ENCODE measurements at places on chromosomes 4 and X.

DNA sequence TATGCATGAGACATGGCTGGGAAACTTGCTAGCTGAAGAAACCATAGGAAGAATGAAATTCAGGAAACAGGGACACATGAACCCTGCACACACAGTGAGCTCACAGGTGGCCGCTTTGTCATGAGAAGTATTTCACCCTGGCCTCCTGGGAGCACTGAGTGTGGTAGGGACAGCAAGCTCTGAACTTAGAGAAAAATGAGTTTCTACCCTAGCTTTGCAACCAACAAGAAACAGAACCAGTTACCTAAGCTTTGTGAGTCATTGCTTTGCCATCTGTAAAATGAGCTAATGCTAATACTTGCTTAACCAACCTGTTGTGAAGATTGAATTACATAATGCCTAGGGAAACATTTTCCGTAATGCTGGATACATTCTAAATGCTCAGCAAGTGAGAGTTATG, 206.6 kb upstream of the HS3ST1 start:
- no peak for DNase-seq

DNA sequence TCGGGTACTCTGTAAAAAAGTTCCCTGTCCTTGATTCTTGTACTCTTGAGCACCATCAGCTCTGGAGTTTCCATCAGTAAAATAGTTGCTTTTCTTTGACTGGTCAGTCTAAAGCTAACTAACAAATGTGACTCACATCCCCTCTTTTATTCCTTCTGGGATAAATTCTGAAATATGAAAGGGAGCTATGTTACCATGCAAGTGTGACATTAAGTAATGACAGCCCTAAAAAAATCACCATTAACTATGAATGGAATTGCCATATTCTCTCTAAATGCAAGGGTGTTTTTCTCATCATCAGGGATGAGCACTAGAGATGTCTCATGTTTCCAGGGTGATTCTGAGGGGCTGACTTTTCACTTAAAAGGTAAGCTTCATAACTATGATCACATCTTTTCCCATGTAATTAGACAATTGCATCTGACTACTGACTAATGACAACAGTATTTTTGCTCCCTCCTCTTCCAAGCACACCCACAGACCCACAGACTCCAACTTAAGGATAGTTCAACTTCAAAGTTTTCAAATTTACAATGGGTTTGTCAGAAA, 26.9 kb upstream of the RASGEF1B start:
- DNase-seq: no peak

- DNase-seq: no peak
Observed at GRCh38 chr4:78410676-78411075, 140.9 kb upstream of the ANXA3 start.

DNA sequence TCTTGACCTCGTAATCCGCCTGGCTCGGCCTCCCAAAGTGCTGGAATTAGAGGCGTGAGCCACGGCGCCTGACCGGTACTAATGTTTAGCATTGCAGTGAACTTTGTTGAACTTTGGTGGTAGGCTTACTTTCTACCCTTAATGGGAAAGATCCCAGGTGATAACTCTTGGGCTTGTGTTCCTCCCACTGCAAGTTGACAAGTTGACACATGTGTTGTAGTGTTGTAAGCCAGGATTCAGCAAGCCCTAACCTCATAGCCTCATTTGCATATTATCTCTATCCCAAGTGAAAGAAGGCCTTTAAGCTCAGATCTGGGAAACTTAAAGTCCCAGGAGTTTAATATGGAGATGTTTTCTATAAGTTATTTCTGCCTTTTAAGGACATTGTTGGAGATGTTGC, 80.0 kb upstream of the CLCN4 start:
- DNase-seq: no peak

DNA sequence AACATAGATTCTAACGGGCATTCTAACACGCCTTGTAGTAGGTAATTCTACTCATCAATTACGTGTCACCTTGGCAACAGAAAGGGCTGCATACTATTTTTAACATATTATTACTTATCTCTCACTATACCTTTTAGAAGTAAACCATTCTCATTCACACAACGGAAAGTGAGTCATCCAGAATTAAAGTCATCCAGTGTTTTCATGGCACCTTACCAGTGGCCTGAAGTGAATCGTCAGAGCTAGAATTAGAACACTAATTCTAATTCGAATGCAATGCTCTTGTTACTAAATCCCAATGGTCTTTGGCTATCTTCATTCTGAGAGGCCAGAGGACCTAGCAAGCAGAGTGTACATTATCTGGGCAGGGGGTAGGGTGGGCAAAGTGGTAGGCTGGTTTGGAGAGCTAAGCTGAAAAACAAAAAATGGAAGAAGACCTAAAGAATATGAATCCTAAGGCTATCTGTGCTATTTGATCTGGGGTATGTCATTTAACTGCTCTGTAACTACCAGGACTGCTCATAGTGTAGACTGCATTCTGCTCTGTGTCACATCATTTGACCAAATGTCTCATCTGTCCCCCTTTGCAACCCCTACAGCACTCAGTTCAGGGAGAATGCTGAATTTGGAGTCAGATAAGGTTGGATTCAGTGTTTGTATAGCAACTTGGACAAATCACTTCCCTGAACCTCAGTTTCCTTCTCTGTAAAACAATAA, 96.5 kb downstream of the HDAC8 start:
- no peak for DNase-seq
